ENCODE measurements at places on chromosomes 11 and 22. TPM values are rescaled to one million over a fixed set of nuclear protein-coding genes. Genes with fewer than 3 reads are reported as not detected.

The ROBO3 gene
- total RNA-seq, result 0.24 TPM

The MMP12 gene
- total RNA-seq, result not detected

The MDK gene
- total RNA-seq, result 12.8 TPM

The OR52B6 gene
- total RNA-seq, result not detected

The KRTAP5-1 gene
- total RNA-seq, result not detected

The TBX1 gene
- total RNA-seq, result not detected

The EMID1 gene
- total RNA-seq, result 17.5 TPM

The SART1 gene
- 54.1 TPM for total RNA-seq

The ADAMTS8 gene
- total RNA-seq, result not detected

The VSIG10L2 gene
- total RNA-seq, result not detected

The TYMP gene
- 53.9 TPM for total RNA-seq

The ZNF280B gene
- total RNA-seq, result 1.1 TPM

The APOA5 gene
- total RNA-seq, result 0.15 TPM

The PKNOX2 gene
- not detected for total RNA-seq

The CD248 gene
- 0.13 TPM for total RNA-seq

The GLYATL1B gene
- not detected for total RNA-seq

The OR4A47 gene
- not detected for total RNA-seq

The YPEL1 gene
- total RNA-seq, result 1.9 TPM

The UBE4A gene
- total RNA-seq, result 31.1 TPM

The FAM180B gene
- total RNA-seq, result not detected

The FAM111B gene
- 58.9 TPM for total RNA-seq

The KCNQ1OT1 gene
- 1.3 TPM for total RNA-seq

The APOBEC3H gene
- 9.4 TPM for total RNA-seq

The MUC6 gene
- 0.19 TPM for total RNA-seq

The CYP2D6 gene
- total RNA-seq, result 0.43 TPM

The RIMBP3B gene
- not detected for total RNA-seq

The KIF18A gene
- total RNA-seq, result 18.1 TPM

The PRG3 gene
- not detected for total RNA-seq

The DLG2 gene
- 1.0 TPM for total RNA-seq

The SMIM35 gene
- not detected for total RNA-seq

The PHOX2A gene
- total RNA-seq, result not detected

The NDUFC2 gene
- 187 TPM for total RNA-seq

The VPREB1 gene
- not detected for total RNA-seq

The GLYAT gene
- 0.18 TPM for total RNA-seq

The ZP1 gene
- total RNA-seq, result not detected

The INS gene
- not detected for total RNA-seq

The DAGLA gene
- total RNA-seq, result not detected

The XNDC1N gene
- total RNA-seq, result 9.8 TPM

The OR51B2 gene
- not detected for total RNA-seq

The DSCAML1 gene
- 0.13 TPM for total RNA-seq

The TPBGL gene
- total RNA-seq, result not detected

The OR8G1 gene
- total RNA-seq, result not detected

The CASP4 gene
- total RNA-seq, result 37.1 TPM

The SEPTIN3 gene
- 1.7 TPM for total RNA-seq

The KDM4E gene
- not detected for total RNA-seq

The BMAL1 gene
- 13.4 TPM for total RNA-seq

The CDC42EP2 gene
- 0.66 TPM for total RNA-seq

The POU2AF2 gene
- total RNA-seq, result not detected

The SCN3B gene
- not detected for total RNA-seq

The IFITM1 gene
- total RNA-seq, result 453 TPM

The FOLH1 gene
- total RNA-seq, result not detected

The IGF2 gene
- 0.35 TPM for total RNA-seq

The GLB1L2 gene
- 0.85 TPM for total RNA-seq

The PANX3 gene
- not detected for total RNA-seq

The NUP50 gene
- total RNA-seq, result 125 TPM

All from GM12878 (cell line).